Pancreas (tissue), 10 donors: ENCODE measurements at places on chromosomes 5 and 9. TPM values are rescaled to one million over a fixed set of nuclear protein-coding genes. Genes with fewer than 3 reads are reported as not detected.

- peaks cover 21% of the 10 kb centered on the region for H3K4me1 ChIP-seq
- no peaks in the 10 kb centered on the region for H3K36me3 ChIP-seq
- DNase-seq = peak; percentile 96
- peak overlapping the region; percentile 34 for H3K27ac ChIP-seq
- no peak overlapping the region for H3K4me3 ChIP-seq
These were observed 95.3 kb downstream of the RGS3 start for GRCh38 chr9:113558632-113559502.

DNA sequence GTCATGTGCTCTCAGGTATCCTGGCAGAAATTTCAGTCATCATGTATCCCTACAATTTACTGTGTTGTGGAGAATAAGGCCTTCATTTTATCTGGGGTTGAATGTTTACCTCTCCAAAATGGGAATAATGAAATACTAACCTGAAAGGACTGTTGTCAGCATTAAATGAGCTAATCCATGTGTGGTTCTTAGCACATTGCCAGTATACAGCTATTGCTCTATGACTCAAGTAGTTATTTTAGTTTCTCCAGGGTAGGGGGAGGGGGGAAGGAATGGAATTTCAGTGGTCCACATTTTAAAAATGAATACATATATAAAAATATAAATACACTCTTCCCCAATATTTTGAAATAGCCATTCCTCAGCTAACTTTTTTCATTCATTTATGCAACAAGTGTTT lies 3.5 kb downstream of the PAM start:
- H3K4me3 ChIP-seq = no peak overlapping the region
- no peak overlapping the region for H3K27ac ChIP-seq
- no peaks in the 10 kb centered on the region for H3K36me3 ChIP-seq
- no peaks in the 10 kb centered on the region for H3K27me3 ChIP-seq
- no peak for DNase-seq

GRCh38 chr5:179270581-179271427 lies 74.5 kb downstream of the ADAMTS2 start:
- no peaks in the 10 kb centered on the region for H3K4me1 ChIP-seq
- H3K27me3 ChIP-seq = no peaks in the 10 kb centered on the region
- H3K27ac ChIP-seq = no peak overlapping the region
- H3K36me3 ChIP-seq = no peaks in the 10 kb centered on the region

GRCh38 chr5:115472271-115473025 lies 72.1 kb downstream of the FEM1C start:
- no peak overlapping the region for H3K27ac ChIP-seq
- no peak overlapping the region for H3K4me3 ChIP-seq
- no peaks in the 10 kb centered on the region for H3K4me1 ChIP-seq
- DNase-seq = no peak

DNA sequence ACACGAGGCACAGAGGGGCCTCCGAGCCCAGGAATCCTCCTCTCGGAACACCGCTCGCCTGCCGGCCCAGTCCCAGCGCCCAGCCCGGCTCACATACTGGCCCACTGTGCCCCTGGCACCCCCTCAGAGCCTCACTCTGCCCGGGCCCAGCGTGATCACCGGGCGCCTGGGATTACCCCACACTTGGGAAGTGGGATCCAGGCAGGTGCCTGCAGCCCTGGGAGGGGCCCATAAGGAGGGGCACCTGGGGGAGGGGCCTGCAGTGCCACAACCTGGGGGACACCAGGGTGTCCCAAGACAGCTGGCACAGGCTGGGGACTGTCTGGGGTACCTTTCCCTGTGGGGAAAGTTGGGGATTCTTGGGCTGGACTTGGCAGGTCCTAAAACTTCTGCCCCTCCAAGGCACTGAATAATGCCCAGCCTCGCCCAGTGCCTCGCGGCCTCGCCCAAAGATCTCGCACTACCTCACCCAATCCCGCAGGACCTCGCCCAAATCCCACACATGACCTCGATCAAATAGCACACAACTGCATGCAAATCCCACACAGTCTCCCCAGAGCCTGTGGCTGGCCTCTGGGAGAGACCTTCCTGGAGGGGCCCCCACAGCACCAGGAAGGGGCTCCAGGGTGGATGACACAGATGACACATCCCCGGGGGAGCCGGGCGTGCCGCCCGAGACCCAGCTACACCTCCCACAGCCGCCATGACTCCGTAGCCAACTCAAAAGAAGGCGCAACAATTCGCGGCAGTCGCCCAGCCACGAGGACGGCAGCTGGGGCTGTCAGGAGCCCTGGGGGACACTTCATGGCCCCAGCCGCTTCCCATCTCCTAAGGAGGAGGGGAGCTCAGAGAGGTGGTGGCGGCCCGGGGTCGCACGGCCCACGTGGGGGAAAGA lies 13.7 kb downstream of the NOTCH1 start:
- H3K4me1 ChIP-seq = no peaks in the 10 kb centered on the region
- H3K36me3 ChIP-seq = no peaks in the 10 kb centered on the region
- DNase-seq = no peak
- H3K27me3 ChIP-seq = no peaks in the 10 kb centered on the region

GRCh38 chr5:145712245-145712644 lies 122.9 kb downstream of the PRELID2 start:
- DNase-seq = no peak
- peaks cover 8% of the 10 kb centered on the region for H3K4me1 ChIP-seq
- no peaks in the 10 kb centered on the region for H3K27me3 ChIP-seq
- H3K27ac ChIP-seq = no peak overlapping the region
- H3K4me3 ChIP-seq = no peak overlapping the region

- no peaks in the 10 kb centered on the region for H3K27me3 ChIP-seq
- H3K4me1 ChIP-seq = no peaks in the 10 kb centered on the region
- DNase-seq = no peak
- no peaks in the 10 kb centered on the region for H3K36me3 ChIP-seq
- no peak overlapping the region for H3K27ac ChIP-seq
These were observed 580.6 kb downstream of the PTPRD start for GRCh38 chr9:10032166-10032565.

- no peak for DNase-seq
- peaks cover 14% of the 10 kb centered on the region for H3K4me1 ChIP-seq
- H3K36me3 ChIP-seq = no peaks in the 10 kb centered on the region
- H3K27ac ChIP-seq = peak overlapping the region; percentile 60
- peak overlapping the region; percentile 92 for H3K4me3 ChIP-seq
- no peaks in the 10 kb centered on the region for H3K27me3 ChIP-seq
These were observed 828 bp downstream of the ZSWIM6 start for GRCh38 chr5:61332851-61333320.

- no peak overlapping the region for H3K27ac ChIP-seq
- H3K36me3 ChIP-seq = no peaks in the 10 kb centered on the region
- no peak overlapping the region for H3K4me3 ChIP-seq
- DNase-seq = no peak
- no peaks in the 10 kb centered on the region for H3K4me1 ChIP-seq
These were observed 11.8 kb downstream of the ADAMTSL1 start for GRCh38 chr9:18485714-18486113.

DNA sequence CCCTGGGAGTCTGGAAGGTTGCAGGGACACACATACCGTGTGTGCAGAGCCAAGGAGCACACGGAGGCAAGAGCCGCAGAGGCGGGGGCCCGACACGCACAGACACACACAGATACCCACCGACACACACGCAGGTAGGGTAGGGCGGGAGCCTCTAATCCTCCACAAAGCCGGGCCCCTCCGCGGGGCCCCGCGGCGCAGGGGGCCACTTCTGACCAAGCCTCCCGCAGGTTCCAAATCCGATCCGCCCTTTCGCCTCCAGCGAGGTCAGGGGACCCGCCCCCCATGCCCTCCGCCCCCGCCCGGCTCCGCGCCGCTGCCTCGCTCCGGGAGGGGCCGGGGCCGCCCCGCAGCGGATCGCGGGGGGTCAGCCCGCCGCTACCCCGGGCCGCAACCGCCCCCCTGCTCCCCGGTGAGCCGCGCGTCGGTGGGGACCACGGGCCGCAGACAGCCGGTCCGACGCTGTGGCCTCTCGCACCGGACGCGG lies 1.4 kb upstream of the LMX1B start:
- H3K4me3 ChIP-seq = peak overlapping the region; percentile 43
- H3K36me3 ChIP-seq = no peaks in the 10 kb centered on the region
- H3K4me1 ChIP-seq = peaks cover 5% of the 10 kb centered on the region

- H3K36me3 ChIP-seq = no peaks in the 10 kb centered on the region
- no peaks in the 10 kb centered on the region for H3K27me3 ChIP-seq
- no peak overlapping the region for H3K27ac ChIP-seq
- no peak overlapping the region for H3K4me3 ChIP-seq
These were observed 690.9 kb upstream of the CDH18 start for GRCh38 chr5:20678814-20679298.

GRCh38 chr5:74432216-74432615 lies 208.3 kb downstream of the ENC1 start:
- H3K27ac ChIP-seq = no peak overlapping the region
- H3K36me3 ChIP-seq = no peaks in the 10 kb centered on the region
- peaks cover 9% of the 10 kb centered on the region for H3K4me1 ChIP-seq
- H3K27me3 ChIP-seq = no peaks in the 10 kb centered on the region
- H3K4me3 ChIP-seq = no peak overlapping the region

GRCh38 chr9:127977884-127978647 lies 2.7 kb downstream of the EEIG1 start:
- DNase-seq = peak; percentile 63
- H3K4me3 ChIP-seq = no peak overlapping the region
- H3K36me3 ChIP-seq = no peaks in the 10 kb centered on the region
- H3K27me3 ChIP-seq = no peaks in the 10 kb centered on the region

- H3K27me3 ChIP-seq = no peaks in the 10 kb centered on the region
- peaks cover 2% of the 10 kb centered on the region for H3K4me1 ChIP-seq
- DNase-seq = no peak
- H3K4me3 ChIP-seq = no peak overlapping the region
- H3K36me3 ChIP-seq = no peaks in the 10 kb centered on the region
These were observed 10.3 kb downstream of the IDNK start for GRCh38 chr9:83633255-83633654.

DNA sequence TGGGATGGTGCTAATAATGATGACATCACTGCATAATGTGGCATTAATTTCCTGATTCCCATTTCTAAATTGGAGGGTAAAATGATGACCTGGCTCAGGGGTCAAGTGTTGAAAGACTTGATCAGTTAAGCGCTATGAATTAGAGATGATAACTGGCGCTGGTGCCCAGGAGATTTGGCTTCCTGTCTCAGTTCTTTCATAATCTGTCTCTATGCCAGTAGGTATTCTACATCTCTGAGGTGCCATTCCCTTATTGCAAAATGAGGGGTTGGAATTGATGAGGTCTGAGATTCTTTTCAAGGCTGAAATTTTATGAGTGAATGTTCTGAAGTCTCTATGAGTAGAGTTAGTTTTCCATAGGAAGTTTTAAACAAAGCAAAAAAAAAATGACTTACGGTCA lies 1715.1 kb upstream of the WWC1 start:
- H3K4me3 ChIP-seq = no peak overlapping the region
- no peaks in the 10 kb centered on the region for H3K36me3 ChIP-seq
- DNase-seq = no peak

- no peaks in the 10 kb centered on the region for H3K4me1 ChIP-seq
- H3K36me3 ChIP-seq = no peaks in the 10 kb centered on the region
- no peak overlapping the region for H3K27ac ChIP-seq
- H3K27me3 ChIP-seq = no peaks in the 10 kb centered on the region
- no peak overlapping the region for H3K4me3 ChIP-seq
- DNase-seq = no peak
These were observed 10.8 kb downstream of the DMRTA1 start for GRCh38 chr9:22457448-22457847.

GRCh38 chr9:125505988-125506438 lies 201.0 kb downstream of the MAPKAP1 start:
- H3K36me3 ChIP-seq = no peaks in the 10 kb centered on the region
- no peak overlapping the region for H3K4me3 ChIP-seq
- no peaks in the 10 kb centered on the region for H3K27me3 ChIP-seq
- no peaks in the 10 kb centered on the region for H3K4me1 ChIP-seq
- H3K27ac ChIP-seq = no peak overlapping the region
- no peak for DNase-seq

DNA sequence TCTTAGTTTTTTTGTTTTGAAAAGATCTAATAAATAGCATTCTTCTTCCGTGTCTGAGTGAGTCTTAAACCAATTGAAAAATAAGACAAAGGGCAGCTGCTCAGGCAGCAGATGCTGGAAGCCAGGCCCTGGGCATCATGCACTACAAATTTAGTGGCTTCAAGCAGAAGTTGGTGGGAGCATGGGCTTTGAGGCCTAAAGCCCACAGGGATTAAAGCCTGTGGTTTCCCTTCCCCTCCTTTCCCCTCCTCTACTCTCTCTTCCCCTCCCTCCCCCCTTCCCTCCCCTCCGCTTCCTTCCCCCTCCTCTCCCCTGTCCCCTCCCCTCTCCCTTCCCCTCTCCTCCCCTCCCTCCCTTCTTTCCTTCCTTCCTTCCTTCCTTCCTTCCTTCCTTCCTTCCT lies 20.1 kb upstream of the KIF4B start:
- H3K4me3 ChIP-seq = no peak overlapping the region
- H3K27me3 ChIP-seq = no peaks in the 10 kb centered on the region
- DNase-seq = no peak
- H3K4me1 ChIP-seq = no peaks in the 10 kb centered on the region

DNA sequence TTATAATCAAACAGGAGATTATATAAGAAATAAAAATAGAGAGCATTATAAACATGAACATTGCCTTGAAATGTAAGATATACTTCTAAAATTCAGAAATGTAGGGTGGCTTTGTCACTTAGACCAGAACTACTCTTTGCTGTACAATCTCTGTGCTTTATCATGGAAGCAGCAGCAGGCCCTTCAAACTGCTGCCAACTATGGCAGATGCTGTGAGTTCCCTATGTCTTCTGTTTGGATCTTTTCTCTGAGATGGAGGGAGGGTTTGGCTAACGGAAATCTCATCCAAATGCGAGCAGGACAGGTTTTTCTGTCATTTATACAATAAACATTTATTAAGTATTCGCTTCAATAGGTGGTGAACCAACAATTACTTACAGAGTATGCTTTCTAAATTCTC lies 34.8 kb upstream of the RICTOR start:
- H3K36me3 ChIP-seq = no peaks in the 10 kb centered on the region
- no peak overlapping the region for H3K4me3 ChIP-seq
- no peak overlapping the region for H3K27ac ChIP-seq

DNA sequence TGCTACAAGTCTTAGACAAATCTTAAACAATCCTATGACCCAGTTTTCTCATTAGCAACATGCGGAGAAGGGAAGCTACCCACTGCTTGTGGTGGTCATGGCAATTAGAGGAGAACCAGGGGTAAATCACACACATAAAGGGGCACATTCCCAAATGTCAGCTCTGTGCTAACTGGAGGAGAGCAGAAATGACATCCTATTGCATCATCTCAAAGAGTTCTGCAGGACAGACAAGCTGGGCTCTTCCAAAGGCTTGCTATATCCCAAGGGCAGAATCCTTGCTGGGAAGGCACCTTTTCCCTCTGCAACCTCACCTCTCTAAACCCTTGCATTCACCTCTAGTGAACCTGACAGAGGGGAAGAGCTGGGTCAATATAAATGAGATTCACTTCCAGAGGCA lies 17.0 kb upstream of the WWC1 start:
- DNase-seq = no peak
- H3K36me3 ChIP-seq = no peaks in the 10 kb centered on the region
- no peak overlapping the region for H3K27ac ChIP-seq
- no peaks in the 10 kb centered on the region for H3K4me1 ChIP-seq
- H3K4me3 ChIP-seq = no peak overlapping the region

- H3K27me3 ChIP-seq = no peaks in the 10 kb centered on the region
- H3K36me3 ChIP-seq = no peaks in the 10 kb centered on the region
- H3K4me1 ChIP-seq = no peaks in the 10 kb centered on the region
- no peak overlapping the region for H3K27ac ChIP-seq
- H3K4me3 ChIP-seq = no peak overlapping the region
These were observed 42.7 kb upstream of the AKNA start for GRCh38 chr9:114430457-114430856.

GABRP gene
- 0.15 TPM for polyA plus RNA-seq

MATR3 gene
- 47.0 TPM for polyA plus RNA-seq

RPP25L gene
- 17.1 TPM for polyA plus RNA-seq

IQGAP2 gene
- 36.8 TPM for polyA plus RNA-seq

FOXD4L5 gene
- 0.04 TPM for polyA plus RNA-seq

MTAP gene
- 6.5 TPM for polyA plus RNA-seq

RNF180 gene
- polyA plus RNA-seq = 1.3 TPM

FBXW2 gene
- polyA plus RNA-seq = 6.4 TPM

FSD1L gene
- 2.7 TPM for polyA plus RNA-seq

CCDC180 gene
- 7.2 TPM for polyA plus RNA-seq
